PC-3 (cell line): ENCODE measurements at places on chromosomes 13 and 19.
A peak's percentile ranks its signal among the peaks of the same experiment; 100 is the strongest.

DNA sequence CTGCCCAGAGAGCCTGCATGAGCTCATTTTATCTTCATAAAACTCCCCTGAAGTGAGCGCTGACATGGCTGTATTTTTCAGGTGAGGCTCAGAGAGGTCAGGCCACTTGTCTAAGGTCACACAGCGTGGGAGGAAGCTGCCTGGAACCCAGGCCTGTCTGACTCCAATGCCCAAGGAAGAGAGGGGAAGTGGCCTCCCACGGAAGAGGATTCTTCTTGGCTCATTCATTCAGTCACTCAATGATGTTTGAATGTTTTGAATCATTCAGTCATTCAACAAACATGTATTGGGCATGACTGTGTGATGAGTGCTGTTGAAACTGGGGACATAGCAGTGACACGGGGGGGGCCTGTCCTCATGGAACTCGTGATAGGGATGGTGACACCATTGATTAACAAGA is 12.0 kb downstream of the ACTL9 start:
- H3K4me3 ChIP-seq = no peak overlapping the region
- H3K27ac ChIP-seq = no peak overlapping the region
- DNase-seq = no peak

DNA sequence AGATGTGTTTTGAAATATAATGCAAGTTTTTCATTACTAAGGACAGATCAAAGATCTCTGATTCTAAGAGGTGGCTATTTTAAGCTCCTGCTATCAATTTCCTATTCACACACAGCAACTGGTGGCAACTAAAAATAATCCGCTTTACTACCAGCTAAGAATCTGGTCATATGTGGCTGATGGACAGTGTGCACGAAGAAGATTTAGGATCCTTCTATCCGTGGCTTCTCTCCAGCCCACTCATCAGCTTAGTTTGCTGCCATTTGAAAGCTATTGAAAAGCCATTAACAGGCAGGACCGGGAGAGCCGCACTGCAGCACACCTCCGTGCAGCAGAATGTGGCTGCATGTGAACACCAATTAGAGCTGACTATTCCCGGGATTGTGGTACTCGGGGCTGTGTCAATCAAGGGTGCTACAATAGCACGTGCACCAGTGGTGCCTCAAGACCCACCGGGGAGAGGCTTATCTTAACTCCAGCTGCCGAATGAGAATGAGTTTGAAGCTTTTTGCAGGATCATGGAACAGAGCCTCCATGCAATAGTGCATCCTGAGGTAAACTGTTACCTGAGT is at the start of gene MYO16:
TSS of gene MYO16 (plus strand) at position 431 of the 572 bp plus-strand sequence. CDS start 234 bp downstream, outside the sequence.
- H3K27me3 ChIP-seq = peaks cover 32% of the 10 kb centered on the region
- no peak within 1 kb of the TSS for H3K27ac ChIP-seq
- no peaks in the 10 kb centered on the region for H3K4me1 ChIP-seq
- H3K36me3 ChIP-seq = no peaks in the 10 kb centered on the region
- no peak for DNase-seq

GRCh38 chr19:41595890-41596280 is 19.9 kb downstream of the CEACAM21 start:
- no peak overlapping the region for H3K27ac ChIP-seq
- no peaks in the 10 kb centered on the region for H3K36me3 ChIP-seq
- H3K4me1 ChIP-seq = no peaks in the 10 kb centered on the region
- no peak overlapping the region for H3K4me3 ChIP-seq
- no peaks in the 10 kb centered on the region for H3K27me3 ChIP-seq
- DNase-seq = no peak

DNA sequence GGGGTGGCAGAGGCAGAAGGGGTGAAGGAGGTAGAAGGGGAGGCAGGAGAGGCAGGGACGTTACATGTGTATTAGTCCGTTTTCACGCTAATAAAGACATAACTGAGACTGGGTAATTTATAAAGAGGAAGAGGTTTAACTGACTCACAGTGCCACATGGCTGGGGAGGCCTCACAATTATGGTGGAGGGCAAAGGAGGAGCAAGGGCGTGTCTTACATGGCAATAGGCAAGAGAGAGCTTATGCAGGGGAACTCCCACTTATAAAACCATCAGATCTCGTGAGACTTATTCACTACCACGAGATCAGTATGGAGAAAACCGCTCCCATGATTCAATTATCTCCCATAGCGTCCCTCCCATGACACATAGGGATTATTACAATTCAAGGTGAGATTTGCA is 19.0 kb upstream of the ACOD1 start:
- no peaks in the 10 kb centered on the region for H3K27me3 ChIP-seq
- no peak overlapping the region for H3K27ac ChIP-seq
- no peaks in the 10 kb centered on the region for H3K36me3 ChIP-seq

DNA sequence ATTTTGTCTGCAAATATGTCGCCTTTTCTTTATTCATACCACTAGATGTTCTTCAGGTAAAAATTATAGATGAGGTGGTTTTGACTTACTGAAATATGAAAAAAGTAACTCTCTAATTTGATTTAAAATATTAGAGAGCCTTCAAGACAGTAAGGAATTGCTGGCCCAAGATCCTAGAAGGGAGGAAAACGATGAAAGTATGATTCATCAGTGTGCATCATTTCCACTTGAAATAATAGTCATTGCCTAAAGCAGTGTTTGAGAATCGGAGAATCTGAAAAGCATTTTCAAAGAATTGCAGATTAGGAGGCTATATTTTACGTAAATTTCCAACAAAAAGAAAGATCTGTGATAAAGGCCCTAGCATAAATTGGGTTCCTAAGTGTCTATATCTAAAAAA is 1707.9 kb upstream of the PRR20A start:
- no peaks in the 10 kb centered on the region for H3K36me3 ChIP-seq
- no peak overlapping the region for H3K4me3 ChIP-seq
- H3K27me3 ChIP-seq = no peaks in the 10 kb centered on the region
- no peak overlapping the region for H3K27ac ChIP-seq
- DNase-seq = peak; percentile 25

GRCh38 chr19:43527860-43528622 is 1.0 kb upstream of the ETHE1 start:
- no peaks in the 10 kb centered on the region for H3K27me3 ChIP-seq
- H3K27ac ChIP-seq = no peak overlapping the region
- peak; percentile 3 for DNase-seq
- H3K4me3 ChIP-seq = 0 out of 2 replicates have a peak overlapping the region, but pooled peaks have one; percentile 24
- H3K4me1 ChIP-seq = peaks cover 20% of the 10 kb centered on the region

GRCh38 chr19:8641908-8642547 is 11.6 kb downstream of the NFILZ start:
- peaks cover 8% of the 10 kb centered on the region for H3K4me1 ChIP-seq
- peak; percentile 70 for DNase-seq
- no peaks in the 10 kb centered on the region for H3K36me3 ChIP-seq
- 0 out of 2 replicates have a peak, but pooled peaks cover 7% of the 10 kb centered on the region for H3K27me3 ChIP-seq
- no peak overlapping the region for H3K27ac ChIP-seq

GRCh38 chr13:40505196-40505595 is 161.2 kb downstream of the FOXO1 start:
- H3K4me3 ChIP-seq = no peak overlapping the region
- no peaks in the 10 kb centered on the region for H3K27me3 ChIP-seq
- H3K36me3 ChIP-seq = no peaks in the 10 kb centered on the region
- H3K27ac ChIP-seq = peak overlapping the region; percentile 80

DNA sequence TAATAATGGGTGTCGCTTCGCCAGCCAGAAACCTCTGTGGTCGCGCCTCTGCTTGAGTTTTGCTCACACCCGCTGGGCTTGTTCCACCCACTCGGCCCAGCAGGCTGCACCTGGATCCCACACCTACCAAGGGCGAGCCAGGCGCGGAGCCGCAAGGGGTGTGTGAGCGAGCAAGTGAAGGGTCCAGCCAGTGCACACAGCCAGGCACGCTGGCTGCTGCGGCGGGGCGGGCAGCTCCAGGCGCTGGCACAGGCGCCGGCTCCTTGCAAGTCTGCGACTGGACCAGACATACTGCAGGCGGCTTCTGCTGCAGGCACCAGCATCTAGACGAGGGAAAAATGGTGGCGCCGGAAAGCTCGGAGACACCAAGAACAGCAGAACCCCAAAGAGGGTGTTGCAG is 1.8 kb upstream of the ZNF256 start:
- H3K27ac ChIP-seq = no peak overlapping the region
- peaks cover 17% of the 10 kb centered on the region for H3K36me3 ChIP-seq
- no peaks in the 10 kb centered on the region for H3K27me3 ChIP-seq
- H3K4me3 ChIP-seq = no peak overlapping the region

DNA sequence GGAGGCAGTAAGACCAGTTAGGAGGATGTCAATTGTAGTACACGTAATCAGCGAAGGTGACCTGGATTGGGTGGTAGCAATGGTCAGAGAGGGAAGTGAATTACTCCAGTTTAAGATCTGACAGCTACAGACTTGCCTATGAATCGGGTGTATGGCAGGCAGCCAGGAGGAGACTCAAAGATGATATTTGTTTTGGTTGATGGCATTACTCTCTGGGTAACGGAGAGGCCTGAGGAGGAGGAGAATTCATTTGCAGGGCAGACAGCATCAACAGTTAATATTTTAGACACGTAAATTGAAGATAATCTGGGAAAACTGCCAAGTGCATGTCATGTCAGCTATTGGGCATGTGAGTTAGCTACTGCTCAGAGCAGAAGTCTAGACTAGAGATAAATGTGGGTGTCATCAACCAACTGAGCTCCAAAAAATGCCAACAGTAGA is 109.2 kb downstream of the SGCG start:
- H3K36me3 ChIP-seq = no peaks in the 10 kb centered on the region
- no peaks in the 10 kb centered on the region for H3K4me1 ChIP-seq

GRCh38 chr13:22120646-22121045 is 449.8 kb downstream of the FGF9 start:
- H3K4me1 ChIP-seq = no peaks in the 10 kb centered on the region
- no peak overlapping the region for H3K4me3 ChIP-seq
- DNase-seq = no peak
- no peak overlapping the region for H3K27ac ChIP-seq
- H3K36me3 ChIP-seq = no peaks in the 10 kb centered on the region

- H3K27me3 ChIP-seq = peaks cover 17% of the 10 kb centered on the region
- no peaks in the 10 kb centered on the region for H3K36me3 ChIP-seq
- no peak overlapping the region for H3K27ac ChIP-seq
- H3K4me3 ChIP-seq = no peak overlapping the region
- DNase-seq = peak; percentile 3
Measured at GRCh38 chr13:102198418-102199311, 203.2 kb downstream of the FGF14 start.

DNA sequence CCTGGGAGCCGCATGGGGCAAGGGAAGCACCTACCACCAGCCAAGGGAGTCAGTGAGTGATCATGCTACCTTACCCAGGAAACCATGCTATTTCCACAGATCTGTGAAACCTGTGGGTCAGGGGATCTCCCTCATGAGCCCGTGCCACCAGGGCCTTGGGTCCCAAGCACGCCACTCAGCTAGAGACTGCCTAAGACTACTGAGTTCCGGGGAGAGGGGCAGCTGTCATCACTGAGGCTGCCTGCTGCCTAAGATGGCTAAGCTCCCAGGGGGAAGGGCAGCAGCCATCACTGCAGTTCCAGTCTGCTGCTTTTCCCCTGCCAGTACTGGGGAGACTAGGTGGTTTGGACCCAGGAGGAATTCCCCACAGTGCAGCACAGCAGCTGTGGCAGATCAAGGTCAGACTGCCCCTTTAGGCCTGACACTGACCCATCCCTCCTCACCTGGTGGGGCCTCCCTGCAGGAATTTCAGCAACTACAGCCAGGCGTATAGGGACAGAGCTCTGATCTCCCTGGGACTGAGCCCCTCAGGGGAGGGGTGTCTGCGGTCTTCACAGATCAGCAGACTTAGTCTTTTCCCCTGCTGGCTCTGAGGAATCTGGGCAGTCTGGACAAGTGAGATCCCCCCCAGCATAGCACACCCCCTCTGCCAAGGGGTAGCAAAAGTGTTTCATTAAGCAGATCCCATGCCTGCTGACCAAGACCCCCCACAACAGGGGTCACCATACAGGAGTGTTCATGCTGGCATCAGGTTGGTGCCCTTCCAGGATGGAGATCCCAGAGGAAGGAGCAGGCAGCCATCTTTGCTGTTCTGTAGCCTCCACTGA is 26.9 kb downstream of the VSTM2B start:
- no peak overlapping the region for H3K4me3 ChIP-seq
- no peak overlapping the region for H3K27ac ChIP-seq
- no peaks in the 10 kb centered on the region for H3K36me3 ChIP-seq
- no peaks in the 10 kb centered on the region for H3K27me3 ChIP-seq
- DNase-seq = no peak

- no peaks in the 10 kb centered on the region for H3K27me3 ChIP-seq
- no peak overlapping the region for H3K27ac ChIP-seq
- DNase-seq = peak; percentile 10
- H3K4me3 ChIP-seq = no peak overlapping the region
Measured at GRCh38 chr13:100100115-100100879, 11.4 kb downstream of the PCCA start.

DNA sequence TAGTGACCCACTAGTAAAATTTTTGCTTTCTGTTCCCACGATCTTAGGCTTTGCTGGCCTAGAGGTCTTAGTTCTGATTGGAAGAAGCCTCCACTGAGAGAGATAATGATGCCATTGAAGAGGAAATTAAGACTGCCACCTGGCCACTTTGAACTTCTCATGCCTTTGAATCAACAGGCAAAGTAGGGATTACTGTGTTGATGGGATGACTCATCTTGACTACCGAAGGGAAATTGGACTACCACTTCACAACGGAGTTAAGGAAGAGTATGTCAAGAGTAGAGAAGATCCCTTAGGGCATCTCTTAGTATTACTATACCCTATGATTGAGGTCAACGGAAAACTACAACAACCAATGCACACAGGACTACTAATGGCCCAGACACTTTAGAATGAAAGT is 12.7 kb upstream of the FREM2 start:
- no peak for DNase-seq
- H3K4me3 ChIP-seq = no peak overlapping the region
- H3K36me3 ChIP-seq = no peaks in the 10 kb centered on the region

- no peak overlapping the region for H3K4me3 ChIP-seq
- H3K27ac ChIP-seq = no peak overlapping the region
- no peaks in the 10 kb centered on the region for H3K27me3 ChIP-seq
- H3K36me3 ChIP-seq = no peaks in the 10 kb centered on the region
- H3K4me1 ChIP-seq = peaks cover 15% of the 10 kb centered on the region; the same call in 1 of the 2 replicates
Measured at GRCh38 chr13:41837629-41838028, 123.3 kb downstream of the VWA8 start.

GRCh38 chr13:31801088-31801487 is 61.8 kb downstream of the RXFP2 start:
- H3K27ac ChIP-seq = no peak overlapping the region
- H3K4me1 ChIP-seq = no peaks in the 10 kb centered on the region
- DNase-seq = no peak
- H3K27me3 ChIP-seq = peaks cover 35% of the 10 kb centered on the region
- no peak overlapping the region for H3K4me3 ChIP-seq

- peaks cover 35% of the 10 kb centered on the region for H3K27me3 ChIP-seq
- peaks cover 10% of the 10 kb centered on the region for H3K4me1 ChIP-seq
- DNase-seq = peak; percentile 53
- H3K4me3 ChIP-seq = peak overlapping the region; percentile 28; the same call in 1 of the 2 replicates
- H3K27ac ChIP-seq = no peak overlapping the region
Measured at GRCh38 chr19:7781157-7781556, 18.1 kb downstream of the CLEC4M start.

GRCh38 chr13:42834946-42835345 is 53.6 kb downstream of the FAM216B start:
- no peaks in the 10 kb centered on the region for H3K36me3 ChIP-seq
- peaks cover 19% of the 10 kb centered on the region for H3K4me1 ChIP-seq
- no peak overlapping the region for H3K4me3 ChIP-seq
- no peak for DNase-seq

- no peak overlapping the region for H3K27ac ChIP-seq
- peaks cover 6% of the 10 kb centered on the region for H3K36me3 ChIP-seq
- no peaks in the 10 kb centered on the region for H3K27me3 ChIP-seq
- no peak overlapping the region for H3K4me3 ChIP-seq
Measured at GRCh38 chr19:7997809-7998480, 7.5 kb downstream of the ELAVL1 start.

- H3K4me3 ChIP-seq = no peak overlapping the region
- H3K4me1 ChIP-seq = peaks cover 10% of the 10 kb centered on the region; the same call in 1 of the 2 replicates
- H3K27me3 ChIP-seq = peaks cover 7% of the 10 kb centered on the region; the same call in 1 of the 2 replicates
- no peak for DNase-seq
- H3K36me3 ChIP-seq = no peaks in the 10 kb centered on the region
Measured at GRCh38 chr13:20156702-20157101, 4.2 kb downstream of the GJA3 start.
